ENCODE measurements at places on chromosomes 11 and 22. TPM values are rescaled to one million over a fixed set of nuclear protein-coding genes. Genes with fewer than 3 reads are reported as not detected.

Gene CCDC34
- total RNA-seq: 29.5 TPM

Gene PNPLA5
- not detected for total RNA-seq

GRCh38 chr11:93870616-93871015 lies 20.2 kb upstream of the VSTM5 start:
- no peak for DNase-seq

DNA sequence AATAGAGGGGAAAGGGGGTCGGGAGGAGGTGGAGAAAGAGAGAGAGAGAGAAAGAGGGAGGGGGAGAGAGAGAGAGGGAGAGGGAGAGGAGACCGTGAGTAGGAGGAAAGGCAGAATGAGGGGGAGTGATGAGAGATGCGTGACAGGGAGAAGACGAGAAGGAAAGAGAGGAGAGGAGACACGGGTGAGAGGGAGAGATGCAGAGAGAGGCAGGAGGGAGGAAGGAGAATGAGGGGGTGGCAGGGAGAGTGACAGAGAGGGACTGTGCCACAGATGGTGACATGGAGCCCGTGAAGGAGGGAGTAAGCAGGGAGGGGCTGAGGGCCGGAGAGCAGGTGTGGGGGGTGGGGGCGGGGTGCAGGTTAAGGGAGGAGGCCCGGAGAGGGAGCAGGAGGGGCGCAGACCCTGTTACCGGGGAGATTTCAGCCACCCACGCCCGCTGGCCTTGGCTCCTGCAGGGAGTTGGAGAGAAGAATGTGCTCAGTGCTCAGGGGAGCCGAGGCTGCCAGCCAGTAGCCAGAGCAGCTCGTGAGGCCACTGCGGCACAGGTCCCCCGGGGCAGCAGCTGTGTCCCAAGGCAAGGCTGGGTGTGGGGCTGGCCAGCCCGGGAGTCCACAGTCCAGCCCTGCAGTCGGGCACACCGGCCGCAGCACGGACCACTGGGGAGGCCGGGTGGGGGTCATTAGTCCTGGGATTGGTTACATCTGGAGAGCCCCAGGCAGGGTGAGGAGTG lies at the start of gene SSTR3:
SSTR3 (minus strand) TSS at position 304 of the 733 bp plus-strand sequence. CDS start 4,674 bp downstream, outside the sequence.
- DNase-seq: no peak

- no peak for DNase-seq
These were observed 116.8 kb downstream of the ZBTB16 start for GRCh38 chr11:114176321-114176720.

DNA sequence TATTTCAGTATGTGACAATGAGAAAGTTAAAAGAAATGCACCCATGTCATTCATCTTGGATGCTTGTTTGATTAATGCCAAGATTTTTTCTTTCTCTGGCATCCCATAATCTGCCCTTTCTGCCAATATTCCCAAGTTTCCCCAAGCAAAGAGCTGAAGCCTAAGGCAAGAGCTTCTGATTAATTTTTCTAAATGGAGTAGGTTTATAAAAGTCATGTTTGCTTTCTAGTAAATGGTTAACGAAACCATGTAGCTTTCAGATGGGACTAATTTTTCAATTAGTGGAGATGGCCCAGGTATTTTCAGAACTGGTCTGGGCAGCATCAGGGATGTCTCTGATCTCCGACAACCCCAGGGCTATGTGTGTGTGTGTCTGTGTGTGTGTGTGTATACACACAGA lies 55.3 kb downstream of the LRRC4C start:
- no peak for DNase-seq

- peak; percentile 65 for DNase-seq
These were observed 37.4 kb downstream of the CTNND1 start for GRCh38 chr11:57798905-57799559.

Gene CWF19L2
- total RNA-seq: 5.0 TPM

DNA sequence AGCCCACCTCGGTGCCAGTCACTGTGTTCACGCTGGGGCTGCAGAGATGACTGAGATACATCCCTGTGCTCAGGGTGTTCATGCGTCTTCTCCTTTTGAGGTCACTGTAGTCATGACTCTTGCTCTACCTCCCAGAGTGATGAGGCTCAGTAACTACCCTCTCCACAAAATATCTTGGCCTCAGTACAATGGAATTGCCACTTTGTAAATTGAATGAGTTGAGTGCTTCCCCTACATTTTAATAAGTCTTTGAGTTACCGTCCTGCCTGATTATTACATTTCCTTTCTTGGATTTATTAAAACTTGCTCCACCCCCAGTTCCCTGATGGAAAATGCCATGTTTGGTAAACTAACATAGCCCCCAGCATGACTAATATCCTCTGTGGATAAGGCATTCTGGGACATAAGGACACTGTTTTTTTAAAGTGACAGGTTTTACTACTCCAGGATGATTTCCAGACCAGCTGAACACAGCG lies 15.9 kb downstream of the PRSS23 start:
- no peak for DNase-seq

Gene NRXN2
- 22.7 TPM for total RNA-seq

Gene HSCB
- total RNA-seq: 37.9 TPM

- DNase-seq: no peak
These were observed 71.8 kb upstream of the PAX6 start for GRCh38 chr11:31882951-31883392.

Gene SYCE3
- total RNA-seq: not detected

Gene SLC15A3
- total RNA-seq: not detected

GRCh38 chr11:117251506-117251905 lies 19.0 kb downstream of the RNF214 start:
- DNase-seq: no peak

DNA sequence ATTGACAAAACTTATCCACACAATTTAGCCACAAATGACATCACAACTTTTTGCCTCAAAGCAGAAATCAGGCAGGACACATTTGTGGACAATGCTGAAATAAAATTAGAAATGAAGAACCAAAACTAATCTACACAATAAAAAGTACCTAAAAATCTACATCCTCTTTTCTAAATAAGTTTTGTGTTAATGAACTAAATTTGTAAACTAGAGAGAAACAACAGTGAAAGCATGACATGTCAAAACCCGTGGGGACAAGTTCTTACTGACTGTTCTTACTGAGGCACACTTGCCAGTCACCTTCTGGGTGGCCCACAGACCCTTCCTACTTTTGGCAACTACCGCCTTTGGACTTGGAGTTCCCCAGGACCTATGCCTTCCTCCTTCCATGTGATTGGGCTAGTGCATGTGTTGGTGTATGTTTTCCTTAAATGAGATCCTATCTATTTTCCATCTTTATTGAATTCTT lies 60.7 kb upstream of the MUC15 start:
- no peak for DNase-seq

Gene DLG2
- 0.06 TPM for total RNA-seq

Gene CEND1
- not detected for total RNA-seq

- DNase-seq: no peak
These were observed 148.3 kb upstream of the POU2AF2 start for GRCh38 chr11:111097191-111097590.

Gene SCUBE1
- 0.14 TPM for total RNA-seq

GRCh38 chr11:65865550-65866172 lies 5.4 kb downstream of the MUS81 start:
- DNase-seq: no peak

- peak; percentile 73 for DNase-seq
These were observed 17.3 kb downstream of the TRMU start for GRCh38 chr22:46352691-46353386.

GRCh38 chr11:63837027-63837688 lies 1.8 kb upstream of the MARK2 start:
- peak; percentile 59 for DNase-seq

Gene OR5B21
- not detected for total RNA-seq

DNA sequence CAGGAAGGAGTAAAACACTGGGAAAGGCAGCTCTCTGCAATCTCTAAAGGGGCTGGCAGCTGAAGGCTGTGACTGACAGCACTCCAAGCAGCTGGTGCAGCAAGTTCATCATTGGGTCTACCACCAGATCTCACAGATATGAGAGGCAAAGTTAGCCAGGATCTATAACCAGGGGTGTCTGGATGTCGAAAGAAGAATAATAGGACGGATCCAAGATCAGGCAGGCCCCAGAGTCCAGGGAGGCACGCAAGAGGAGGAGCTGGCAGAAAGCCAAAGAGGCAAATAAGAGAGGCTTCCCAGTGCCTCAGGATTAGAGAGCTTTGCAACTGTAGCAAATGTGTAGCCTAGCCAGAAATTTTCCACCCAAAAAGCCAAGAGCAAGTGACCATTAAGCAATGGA lies 77.1 kb downstream of the RBMXL2 start:
- no peak for DNase-seq

Gene NLRP6
- total RNA-seq: not detected

GRCh38 chr11:104490182-104490581 lies 326.2 kb upstream of the PDGFD start:
- no peak for DNase-seq

DNA sequence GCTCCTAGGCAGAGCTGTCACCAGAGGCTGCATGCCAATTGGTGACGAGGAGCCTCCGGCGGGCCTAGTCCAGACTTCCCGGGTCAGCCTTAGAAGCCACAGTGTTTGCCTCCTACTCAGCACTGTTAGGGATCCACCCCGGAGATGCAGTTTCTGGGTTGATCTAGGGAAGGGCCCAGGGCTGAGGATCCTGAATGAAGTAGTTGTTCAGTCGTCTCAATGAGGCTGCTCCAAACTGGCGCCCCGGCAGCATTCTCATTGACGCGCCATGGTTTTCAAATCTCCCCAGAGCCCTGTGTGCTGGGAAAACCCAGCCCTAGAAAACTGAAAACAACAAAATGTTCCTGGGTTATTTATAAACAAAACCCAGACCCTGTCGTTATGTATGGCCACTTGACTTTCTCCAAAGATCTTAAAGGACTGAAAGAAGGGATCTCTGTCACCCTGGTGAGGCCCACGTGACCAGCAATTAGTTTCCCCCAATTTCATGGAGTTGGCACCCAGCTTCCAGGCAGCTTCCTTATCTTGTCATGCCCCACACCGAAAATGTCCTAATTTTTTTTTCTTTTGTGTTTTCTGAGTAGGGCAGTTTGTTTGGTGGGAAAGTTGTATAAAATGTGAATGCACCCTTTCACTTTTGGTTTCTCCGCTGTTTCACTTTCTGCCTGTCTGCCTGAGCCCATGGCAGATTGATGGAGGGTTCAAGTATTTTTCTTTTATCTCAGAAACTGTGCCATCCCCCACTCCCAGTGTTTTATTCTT lies 2.0 kb upstream of the EHD1 start:
- no peak for DNase-seq

Measured in Caki2 (cell line).